ENCODE measurements at places on chromosomes 1 and 21.

DNA sequence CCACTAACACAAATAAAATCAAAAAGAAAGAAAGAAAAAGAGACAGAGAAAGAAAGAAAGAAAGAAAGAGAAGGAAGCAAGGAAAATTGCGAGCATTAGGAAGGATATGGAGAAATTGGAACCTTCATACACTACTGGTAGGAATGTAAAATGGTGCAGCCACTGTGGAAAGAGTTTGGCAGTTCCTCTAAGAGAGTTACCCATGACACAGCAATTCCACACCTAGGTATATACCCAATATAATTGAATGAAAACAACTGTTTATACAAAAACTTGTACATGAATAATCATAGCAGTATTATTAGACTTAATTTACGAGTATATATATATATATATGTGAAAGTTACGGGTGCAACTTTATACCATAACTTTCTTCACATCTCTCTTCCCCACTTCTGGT lies 4.1 kb upstream of the LYPD8 start:
- DNase-seq: no peak

DNA sequence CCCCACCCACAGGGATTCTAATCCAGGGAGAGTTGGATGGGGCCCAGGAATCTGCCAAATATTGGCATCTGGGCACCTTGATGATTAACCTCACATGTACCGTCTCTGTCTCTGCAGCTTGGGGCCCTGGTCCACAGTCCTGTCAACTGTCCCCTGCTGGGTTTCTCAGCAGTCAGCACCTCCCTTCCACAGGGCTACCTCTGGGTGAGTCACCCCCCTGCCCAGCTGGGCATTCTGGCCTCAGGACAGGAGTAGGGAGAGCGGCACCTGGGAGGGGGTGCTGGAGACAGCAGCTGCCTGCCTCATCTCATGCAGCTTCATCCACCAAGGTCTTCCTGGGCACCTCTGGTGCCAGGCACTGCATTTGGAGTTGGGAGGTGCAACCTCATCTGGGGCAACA lies 100.6 kb upstream of the ACTL8 start:
- DNase-seq: no peak

DNA sequence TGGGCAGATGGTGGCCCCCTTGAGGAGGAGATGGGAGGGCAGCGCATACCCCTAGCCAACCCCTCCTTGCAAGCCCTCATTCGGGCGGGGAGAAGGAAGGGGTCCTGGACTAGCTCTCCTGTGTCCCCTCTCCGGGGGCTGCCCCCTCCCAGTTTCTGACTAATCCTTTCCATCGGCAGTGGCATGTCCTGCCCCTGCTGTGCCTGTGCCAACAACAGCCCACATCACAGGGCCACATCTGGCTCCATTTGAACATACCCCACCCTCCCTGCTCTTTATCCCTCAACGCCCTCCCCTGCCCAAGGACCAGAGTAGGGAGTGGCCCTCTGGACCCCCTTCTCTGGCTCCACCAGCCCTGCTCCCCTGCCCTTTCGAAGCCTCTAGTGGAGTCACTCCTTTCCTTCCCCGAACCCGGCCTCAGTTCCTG lies 11.0 kb upstream of the LMNA start:
- no peak for DNase-seq

- no peak for DNase-seq
Measured at GRCh38 chr1:85378534-85378933, 86.4 kb downstream of the DDAH1 start.

GRCh38 chr1:54671985-54672608 lies 30.5 kb downstream of the MROH7 start:
- peak; percentile 41 for DNase-seq

- DNase-seq: no peak
Measured at GRCh38 chr1:64302194-64302593, 98.8 kb downstream of the UBE2U start.

GRCh38 chr1:29482991-29483390 lies 246.7 kb downstream of the PTPRU start:
- no peak for DNase-seq

- peak; percentile 29 for DNase-seq
Measured at GRCh38 chr1:103529746-103530145, 4.2 kb downstream of the RNPC3 start.

DNA sequence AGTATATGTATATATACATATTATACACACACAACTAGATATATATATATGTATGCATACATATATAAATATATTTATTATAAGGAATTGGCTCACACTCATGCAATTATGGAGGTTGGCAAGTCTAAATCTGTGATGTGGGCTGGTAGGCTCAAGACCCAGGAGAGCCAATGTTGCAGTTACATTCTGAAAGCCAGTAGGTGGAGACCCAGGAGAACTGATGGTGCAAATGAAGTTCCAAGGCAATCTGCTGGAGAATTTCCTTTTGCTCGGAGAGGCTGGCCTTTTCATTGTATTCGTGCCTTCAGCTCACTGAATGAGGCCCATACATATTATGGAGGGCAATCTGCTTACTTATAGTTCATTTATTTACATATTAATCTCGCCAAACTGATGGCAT lies 9.4 kb downstream of the IVL start:
- no peak for DNase-seq

DNA sequence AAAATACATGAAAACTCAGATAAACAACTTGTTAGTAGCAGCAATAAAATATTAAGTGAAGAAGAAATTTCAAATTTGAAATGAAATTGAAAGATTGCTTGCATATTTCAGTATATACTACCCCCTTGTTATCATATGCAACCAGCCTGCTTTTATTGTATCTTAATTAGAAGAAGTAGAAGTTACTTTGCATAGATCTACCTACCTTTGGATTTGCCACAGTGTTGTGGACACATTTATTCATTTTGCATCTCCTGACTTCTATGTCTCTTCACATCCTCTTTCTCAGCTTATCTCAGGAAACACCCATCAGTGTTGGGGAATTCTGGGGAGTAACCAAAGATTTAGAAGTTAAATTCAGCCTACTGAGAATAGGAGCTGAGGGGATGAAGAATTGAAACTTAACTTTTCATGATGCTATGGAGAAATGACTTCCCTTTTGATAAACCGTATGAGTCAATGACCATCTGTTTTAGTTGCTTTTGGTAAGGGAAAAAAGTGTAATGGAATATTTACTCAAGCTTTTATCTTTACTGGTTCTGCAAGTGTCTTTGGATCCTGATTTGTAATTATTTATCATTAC lies 96.9 kb downstream of the RGL1 start:
- DNase-seq: no peak

GRCh38 chr1:172902200-172902599 lies 148.5 kb downstream of the TNFSF18 start:
- no peak for DNase-seq

DNA sequence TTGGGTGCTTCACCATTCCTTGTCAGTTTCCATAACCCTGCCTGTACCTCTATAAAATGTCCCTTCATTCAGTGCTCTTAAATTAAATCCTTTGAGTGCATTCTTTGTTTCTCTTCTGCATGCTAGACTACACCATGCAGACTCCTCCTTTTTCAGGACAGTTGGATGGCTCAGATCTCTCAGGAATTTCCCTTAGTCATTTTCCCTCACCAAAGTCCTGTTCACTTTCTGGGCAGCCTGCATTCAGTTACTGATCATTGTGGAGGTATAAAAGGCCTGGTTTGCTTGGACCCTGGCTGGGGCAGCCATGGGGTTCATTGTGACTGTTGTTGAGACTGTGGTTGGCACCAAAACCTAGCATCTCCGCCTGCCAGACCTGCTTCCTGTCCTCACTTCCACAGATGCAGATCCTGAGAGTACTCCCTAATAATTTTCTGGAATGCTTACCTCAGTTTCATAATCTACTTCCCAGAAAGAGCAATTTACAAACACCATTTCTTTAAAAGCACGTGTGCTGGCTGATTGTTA lies 88.4 kb downstream of the PDE4B start:
- DNase-seq: no peak

DNA sequence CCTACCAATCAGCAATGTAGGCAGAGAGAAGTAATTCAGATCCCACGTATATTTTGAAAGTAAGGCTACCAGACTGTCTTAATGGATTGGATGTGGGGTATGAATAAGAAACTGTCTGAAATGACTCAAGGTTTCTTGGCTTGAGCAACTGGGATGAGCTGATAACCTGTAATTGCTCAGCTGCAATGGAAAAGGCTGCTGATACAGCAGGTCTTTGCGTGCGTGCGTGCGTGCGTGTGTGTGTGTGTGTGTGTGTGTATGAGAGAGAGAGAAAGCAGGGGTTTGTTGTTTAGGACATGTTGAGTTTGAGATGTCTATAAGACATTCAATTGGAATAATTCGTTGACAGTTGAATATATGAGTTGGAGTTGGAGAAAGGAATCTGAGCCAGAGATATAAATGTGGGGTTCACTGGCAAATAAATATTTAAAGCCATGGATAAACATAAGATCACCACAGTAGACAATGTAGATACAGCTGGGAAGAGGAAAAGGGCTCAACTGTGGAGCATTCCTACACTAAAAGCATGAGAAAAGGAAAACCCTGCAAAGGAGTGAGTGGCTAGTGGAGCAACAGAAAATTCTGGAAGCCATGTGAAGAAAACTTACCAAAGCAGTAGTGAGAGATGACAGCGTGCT lies 72.9 kb downstream of the UCHL5 start:
- no peak for DNase-seq
